ENCODE measurements at places on chromosomes 2 and 18.

- no peak for DNase-seq
These were observed 24.5 kb downstream of the MYO3B start for GRCh38 chr2:170202437-170202836.

- DNase-seq, result no peak
These were observed 19.6 kb upstream of the GULP1 start for GRCh38 chr2:188272121-188272520.

GRCh38 chr2:141109633-141110032 lies 1021.2 kb downstream of the LRP1B start:
- DNase-seq, result no peak

DNA sequence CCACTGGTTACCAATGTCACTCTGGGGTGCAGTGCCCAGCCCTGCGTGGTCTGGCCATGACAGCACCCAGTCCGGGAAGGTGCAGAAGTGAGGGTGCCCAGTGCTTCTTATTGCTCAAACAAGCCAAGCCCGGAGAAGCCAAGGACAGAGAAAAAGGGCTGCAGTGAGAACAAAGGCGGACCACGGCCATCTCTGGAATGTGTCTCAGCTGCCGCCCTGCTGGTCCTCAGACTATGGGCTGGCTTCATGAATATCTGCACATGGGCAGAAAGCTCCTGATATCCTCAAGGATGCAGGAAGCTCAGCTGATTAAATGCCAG lies 28.7 kb downstream of the COPS9 start:
- no peak for DNase-seq

- DNase-seq, result no peak
These were observed 31.5 kb downstream of the HNRNPLL start for GRCh38 chr2:38571193-38571592.

DNA sequence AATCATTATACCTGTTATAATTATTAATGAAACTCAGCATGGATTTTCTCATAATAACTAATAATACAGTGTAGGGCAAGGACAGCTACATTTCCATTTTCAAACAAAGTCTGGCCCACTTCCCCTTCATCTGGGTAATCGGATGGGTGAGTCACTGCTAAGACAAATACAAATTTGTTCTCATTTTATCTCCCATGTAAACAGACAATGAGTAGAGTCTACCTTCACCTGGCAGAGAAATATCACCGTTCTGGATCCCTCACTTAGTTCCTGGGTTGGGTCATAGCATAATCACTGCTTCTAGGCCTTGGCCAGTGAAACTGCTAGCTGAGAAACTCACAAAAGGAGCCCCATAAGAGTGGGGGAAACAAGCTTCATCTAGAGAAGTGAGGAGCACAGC lies 9.2 kb downstream of the CNTNAP5 start:
- DNase-seq, result no peak

- DNase-seq, result no peak
These were observed 114.8 kb downstream of the RDH14 start for GRCh38 chr2:18445433-18446320.

GRCh38 chr2:60738679-60739078 lies 17.4 kb upstream of the PAPOLG start:
- no peak for DNase-seq

DNA sequence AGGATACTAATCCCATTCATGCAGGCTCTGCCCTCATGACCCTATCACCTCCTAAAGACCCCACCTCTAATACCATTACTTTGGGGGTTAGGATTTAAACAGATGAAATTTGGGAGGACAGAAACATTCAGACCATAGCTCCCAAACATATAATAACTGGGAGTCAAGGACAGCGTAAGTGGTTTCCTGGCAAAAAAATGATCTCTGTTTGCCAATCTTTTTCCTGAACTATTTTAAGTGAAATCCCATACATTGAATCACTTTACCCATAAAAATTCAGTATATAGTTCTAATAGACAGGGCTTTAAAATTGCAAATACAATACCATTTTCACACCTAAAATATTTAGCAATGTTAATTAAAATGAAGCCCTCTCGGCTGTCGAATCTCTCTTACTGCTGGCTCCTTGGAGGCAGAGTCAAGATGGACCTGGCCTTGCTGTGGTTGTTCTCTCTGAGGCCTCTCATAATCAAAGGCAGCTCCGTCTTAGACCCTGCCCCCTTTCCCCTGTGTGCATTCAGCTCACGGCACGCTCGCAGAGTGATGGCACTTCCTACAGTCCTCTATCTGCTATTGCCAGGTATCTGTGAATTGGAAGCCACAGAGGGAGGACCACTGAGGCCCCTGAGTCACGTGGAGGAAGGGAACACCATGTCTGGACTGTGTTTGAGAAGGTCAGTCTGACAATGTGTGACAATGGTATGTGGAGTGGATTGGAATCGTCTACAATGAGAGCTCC lies 132.3 kb downstream of the UXS1 start:
- no peak for DNase-seq

- DNase-seq, result no peak
These were observed 31.5 kb downstream of the KIF1A start for GRCh38 chr2:240788482-240788881.

DNA sequence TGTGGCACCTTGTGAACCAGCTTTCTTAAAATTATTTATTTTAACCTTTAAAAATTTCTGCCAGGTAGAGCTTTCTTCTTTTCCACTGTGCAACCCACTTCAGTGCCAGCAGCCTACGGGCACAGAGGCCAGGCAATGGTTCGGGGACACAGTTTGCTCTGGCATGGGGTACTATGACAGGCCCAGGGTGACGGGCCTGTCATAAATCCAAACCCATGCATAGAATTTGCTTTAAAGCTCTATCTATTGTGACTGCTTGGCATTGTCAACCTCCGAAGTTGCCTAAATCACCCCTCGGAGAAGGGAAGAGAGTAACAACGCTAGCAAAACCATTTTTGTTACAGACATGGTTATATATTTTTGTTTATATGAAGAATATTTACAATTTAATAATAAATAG lies 1.5 kb downstream of the ODC1 start:
- no peak for DNase-seq

- no peak for DNase-seq
These were observed 9.1 kb downstream of the NCL start for GRCh38 chr2:231455222-231455621.

DNA sequence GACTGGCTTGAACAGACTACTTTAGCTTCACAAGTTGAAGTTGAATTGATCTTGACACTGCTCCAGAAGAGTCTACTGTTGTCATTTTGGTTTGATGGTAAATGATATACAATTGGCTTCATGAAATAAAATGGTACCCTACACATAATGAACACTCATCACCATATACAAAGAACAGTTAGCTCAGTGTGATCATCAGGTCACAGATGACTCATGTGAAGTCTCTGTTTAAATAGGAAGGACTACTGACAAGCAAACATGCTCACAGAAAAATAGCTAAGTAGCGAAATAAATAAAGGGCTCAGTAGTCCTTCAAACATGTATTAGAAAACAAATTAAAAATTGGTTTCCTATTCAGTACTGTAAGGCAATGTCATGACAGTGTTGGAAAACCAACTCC lies 96.2 kb downstream of the MEIS1 start:
- DNase-seq, result no peak

GRCh38 chr18:3985664-3986063 lies 469.4 kb downstream of the DLGAP1 start:
- no peak for DNase-seq

GRCh38 chr2:196679368-196679767 lies 39.9 kb downstream of the CCDC150 start:
- DNase-seq, result no peak

- peak; percentile 95 for DNase-seq
These were observed 51.8 kb upstream of the CYRIA start for GRCh38 chr2:16717477-16717876.

Data from inflammatory macrophage treated with lipopolysaccharide for 1 hour (primary cell).